Left colon (tissue), 2 donors: ENCODE measurements at places on chromosomes 11 and 22.

DNA sequence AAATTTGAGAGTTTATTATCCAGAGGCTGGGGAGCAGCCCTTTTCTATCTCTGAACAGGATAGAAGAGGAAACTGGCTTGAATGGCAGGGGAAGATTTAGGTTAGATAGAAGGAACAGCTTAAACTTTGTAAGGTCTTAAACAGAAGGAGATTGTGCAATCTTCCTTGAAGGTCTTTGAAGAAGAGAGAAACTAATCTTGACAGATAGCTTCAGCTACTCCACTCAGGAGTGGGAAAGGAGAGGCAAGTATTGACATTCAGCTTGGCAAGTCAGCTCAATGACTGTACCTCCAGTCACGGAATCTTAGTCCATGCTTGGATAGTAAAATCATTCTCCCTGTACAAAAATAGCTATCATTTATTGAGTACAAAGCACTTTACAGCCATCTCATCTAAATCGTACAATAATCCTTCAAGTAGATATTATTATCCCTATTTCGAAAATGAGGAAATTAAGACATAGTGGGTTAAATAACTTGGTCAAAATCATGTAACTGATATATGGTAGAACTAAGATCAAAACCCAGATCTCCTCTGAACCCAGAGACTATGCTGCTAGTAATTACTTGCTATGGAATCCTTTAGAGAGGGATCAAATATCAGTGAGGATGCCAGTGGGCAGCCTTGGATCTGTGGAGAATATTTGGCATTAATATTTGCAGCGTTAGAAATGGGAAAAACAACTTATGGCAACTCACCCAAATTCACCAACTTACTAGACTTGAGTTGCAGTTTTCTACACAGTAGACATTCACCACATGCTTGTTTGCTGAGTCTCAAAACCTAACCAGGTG, 14.6 kb downstream of the C11orf97 start:
- no peak for DNase-seq

DNA sequence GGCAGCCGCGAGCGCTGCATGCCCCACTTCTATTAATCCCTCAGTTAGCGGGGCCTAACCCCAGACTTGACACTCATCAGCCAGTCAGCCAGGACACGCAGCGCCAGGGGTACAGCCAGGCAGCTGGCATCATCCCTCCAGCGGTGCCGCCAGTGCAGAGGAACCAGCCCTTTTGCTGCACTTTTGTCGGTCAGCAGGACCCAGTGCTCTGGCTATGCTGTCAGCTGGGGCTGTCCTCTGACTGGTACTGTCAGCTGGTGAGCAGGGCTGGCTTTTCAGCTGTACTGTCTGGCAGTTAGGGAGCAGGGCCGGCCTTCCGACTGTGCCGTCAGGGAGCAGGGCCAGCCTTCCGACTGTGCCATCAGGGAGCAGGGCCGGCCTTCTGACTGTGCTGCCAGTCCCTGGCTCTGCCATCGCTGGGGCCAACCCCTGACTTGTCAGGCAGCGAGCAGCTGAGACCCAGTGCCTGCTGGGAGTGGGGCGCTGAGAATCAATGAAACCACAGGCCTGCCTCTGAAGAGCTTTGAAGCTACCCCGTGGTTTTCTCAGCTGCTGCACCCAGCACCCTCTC, 115.4 kb downstream of the KIAA1671 start:
- no peak for DNase-seq

GRCh38 chr11:62694455-62695167, 5.3 kb upstream of the LRRN4CL start:
- DNase-seq = peak; percentile 77

DNA sequence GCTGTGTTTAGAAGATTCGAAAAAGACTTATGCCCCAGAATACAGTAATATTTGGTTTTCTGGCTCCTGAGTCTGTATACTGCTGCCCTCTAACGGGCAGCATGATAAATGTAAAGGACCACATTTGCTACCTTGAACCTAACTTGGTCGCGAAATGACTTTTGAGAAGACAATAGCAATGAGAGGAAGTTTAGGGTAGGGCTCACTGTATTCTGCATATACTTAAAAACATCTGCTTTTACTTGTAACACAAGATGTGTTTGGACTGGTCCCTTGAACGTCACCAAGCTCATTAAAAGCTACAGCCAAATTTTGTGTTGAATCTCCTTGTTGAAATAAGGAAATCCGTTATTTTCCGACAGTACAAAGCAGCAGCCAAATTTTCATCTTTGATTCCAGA, 309.1 kb downstream of the SWAP70 start:
- no peak for DNase-seq

GRCh38 chr11:128593281-128593680, 5.9 kb upstream of the ETS1 start:
- DNase-seq = no peak

DNA sequence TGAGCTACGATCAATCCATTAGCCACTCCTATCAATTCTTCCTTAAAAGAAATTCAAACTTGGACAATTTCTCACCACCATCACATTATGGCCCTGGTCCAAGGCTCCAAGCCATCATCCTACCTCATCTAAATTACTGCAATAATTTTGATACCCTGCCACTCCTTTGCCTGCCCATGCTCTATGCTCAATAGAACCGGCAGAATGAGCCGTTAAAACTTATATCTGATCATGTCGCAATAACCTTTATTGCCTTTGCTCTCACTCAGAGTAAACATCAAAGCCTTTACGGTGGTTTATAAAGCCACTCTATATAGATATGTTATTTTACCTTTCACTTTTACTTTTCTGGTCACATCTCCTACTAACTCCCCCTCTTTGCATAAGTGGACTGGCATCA, 2392.1 kb upstream of the RAG2 start:
- no peak for DNase-seq

DNA sequence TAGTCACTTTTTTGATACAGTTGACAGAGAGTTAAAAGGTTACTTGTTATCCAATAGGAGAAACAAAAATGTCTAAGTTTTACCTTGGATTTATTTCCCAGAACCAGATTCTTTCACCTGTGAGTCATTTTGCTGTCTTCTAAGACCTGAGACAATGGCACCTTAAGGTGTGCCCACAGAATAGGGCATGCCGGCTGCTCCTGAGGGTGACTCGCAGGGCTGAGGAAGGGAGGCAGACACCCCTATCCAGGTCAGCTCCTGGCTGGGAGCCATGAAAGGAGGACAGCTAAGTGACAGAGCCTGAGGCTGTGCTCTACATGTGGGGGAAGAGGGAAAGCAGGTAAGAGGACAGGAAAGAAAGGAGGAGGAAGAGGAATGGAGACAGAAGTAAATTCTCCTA, 67.8 kb downstream of the RASSF10 start:
- no peak for DNase-seq

DNA sequence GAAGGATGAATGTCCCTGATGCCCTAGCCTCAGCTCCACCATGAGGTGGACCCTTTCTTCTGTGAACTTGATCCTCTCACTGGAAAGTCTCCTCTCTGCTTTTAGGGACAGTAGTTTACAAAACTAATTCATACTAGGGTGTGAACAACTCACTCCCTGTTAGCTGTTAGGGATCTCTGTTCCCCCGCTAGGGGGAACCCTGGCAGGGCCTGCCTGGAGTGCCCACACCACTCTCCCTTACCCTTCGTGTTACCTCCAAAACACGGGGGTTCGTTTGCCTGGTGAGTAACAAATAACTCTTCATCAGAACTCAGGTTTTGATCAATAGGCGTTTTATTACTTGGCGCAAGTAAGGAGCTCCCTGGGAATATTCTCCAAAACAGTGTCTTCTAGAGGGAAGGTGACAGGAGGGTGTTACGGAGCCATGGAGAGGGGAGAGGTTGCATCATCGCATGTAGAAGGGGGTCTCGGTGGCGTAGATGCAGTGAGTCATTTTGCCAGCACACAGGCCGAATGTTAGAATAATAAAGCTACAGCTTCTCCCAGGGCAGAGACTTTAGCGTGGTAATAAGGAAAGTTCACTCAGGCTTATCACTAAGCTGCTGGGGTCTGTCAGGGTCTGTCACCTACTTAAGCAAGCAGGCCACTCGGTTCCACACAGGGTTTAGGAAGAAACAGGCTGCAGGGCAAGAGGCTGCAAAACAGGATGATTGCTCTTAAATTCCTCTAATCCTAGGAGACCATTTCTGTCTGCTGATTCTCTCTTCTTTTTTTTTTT, 45.8 kb downstream of the C11orf96 start:
- DNase-seq = no peak

DNA sequence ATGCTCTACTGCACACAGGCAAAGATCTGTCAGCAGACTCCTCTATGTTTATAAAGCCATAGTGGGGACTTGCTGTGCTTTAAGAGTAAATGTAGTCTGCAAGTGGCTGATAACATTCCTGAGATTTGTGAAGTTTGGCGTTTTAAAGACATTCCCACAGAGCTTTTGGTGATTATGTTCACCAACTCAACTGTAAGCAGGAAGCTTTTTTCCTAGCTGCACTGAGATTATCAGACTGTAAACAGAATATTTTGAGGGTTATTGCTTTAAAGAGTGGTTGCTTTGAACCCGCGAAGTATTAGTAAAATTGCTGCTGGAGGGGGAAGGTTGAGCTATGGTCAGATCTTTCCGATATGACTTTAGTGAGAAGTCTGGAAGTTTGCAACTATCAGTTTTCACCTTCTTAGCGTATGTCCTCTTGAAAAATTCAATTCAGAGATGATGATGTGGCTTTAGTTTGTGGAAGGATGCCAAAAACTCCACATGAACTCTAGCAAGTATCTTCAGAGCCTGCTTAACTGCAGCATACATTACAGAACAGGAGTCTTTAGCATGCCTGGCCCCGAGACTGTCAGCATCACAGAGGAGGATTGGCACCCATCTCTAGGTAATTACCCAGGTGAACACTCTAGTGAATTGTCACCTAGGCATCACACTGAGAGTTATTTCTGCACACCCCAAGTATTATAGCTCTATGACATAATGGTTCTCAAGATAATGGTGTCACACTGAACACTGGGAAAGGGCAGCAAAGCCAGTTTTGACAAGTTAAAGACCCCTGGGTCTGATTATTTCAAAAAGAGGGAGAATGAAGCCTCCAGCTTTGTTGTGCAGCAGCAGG, 89.9 kb downstream of the MTNR1B start:
- DNase-seq = no peak
